ENCODE measurements at places on chromosomes 5 and 9.
A peak's percentile ranks its signal among the peaks of the same experiment; 100 is the strongest.

GRCh38 chr9:3857673-3858072 is 331.9 kb upstream of the RFX3 start:
- no peak for DNase-seq

DNA sequence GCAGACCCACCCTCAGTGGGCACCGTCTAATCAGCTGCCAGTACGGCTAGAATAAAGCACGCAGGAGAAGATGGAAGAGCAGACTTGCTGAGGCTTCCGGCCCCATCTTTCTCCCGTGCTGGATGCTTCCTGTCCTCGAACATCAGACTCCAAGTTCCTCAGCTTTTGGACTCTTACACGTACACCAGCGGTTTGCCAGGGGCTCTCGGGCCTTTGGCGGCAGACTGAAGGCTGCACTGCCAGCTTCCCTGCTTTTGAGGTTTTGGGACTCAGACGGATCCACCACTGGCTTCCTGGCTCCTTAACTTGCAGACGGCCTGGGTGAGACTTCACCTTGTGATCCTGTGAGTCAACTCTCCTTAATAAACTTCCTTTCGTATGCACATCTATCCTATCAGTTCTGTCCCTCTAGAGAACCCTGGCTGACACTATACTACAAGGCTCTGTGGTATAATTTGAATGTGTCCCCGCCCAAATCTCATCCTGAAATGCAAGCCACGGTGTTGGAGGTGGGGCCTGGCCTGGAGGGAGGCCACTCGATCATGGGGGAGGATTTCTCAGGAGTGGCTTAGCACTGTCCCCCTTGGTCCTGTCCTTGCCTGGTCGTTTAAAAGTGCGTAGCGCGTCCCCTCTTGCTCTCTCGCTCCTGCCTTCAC is 31.1 kb upstream of the NRARP start:
- no peak for DNase-seq

- no peak for DNase-seq
These were observed 18.5 kb downstream of the ZNF366 start for GRCh38 chr5:72488756-72489155.

DNA sequence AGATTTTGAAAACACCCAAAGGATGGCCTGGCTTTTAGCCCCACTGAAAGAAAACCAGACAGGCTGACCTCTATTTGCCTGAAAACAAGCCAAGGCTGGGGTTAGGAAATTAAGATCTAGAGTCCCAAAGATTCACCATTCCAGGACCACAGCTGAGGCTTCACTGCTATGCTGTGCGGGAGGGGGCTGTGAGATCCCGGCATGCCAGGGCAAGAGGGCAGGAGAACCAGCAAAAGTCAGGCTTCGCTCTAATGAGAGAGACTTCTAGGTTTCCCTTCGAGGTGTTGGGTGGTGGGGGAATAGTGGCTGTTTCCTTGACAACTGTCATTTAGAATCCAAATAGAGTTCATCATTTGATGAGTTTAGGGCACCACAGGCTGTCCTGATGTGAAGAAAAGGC is 152.9 kb upstream of the NFIB start:
- DNase-seq, result no peak

- no peak for DNase-seq
These were observed 8.7 kb upstream of the NDUFB6 start for GRCh38 chr9:32581512-32582143.

DNA sequence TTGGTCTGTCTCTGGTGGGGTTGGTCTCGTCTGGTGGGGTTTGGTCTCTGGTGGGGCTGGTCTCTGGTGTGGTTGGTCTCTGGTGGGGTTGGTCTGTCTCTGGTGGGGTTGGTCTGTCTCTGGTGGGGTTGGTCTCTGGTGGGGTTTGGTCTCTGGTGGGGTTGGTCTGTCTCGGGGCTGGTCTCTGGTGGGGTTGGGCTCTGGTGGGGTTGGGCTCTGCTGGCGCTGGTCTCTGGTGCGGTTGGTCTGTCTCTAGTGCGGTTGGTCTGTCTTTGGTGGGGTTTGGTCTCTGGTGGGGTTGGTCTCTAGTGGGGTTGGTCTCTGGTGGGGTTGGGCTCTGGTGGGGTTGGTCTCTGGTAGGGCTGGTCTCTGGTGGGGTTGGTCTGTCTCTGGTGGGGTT is 16.3 kb upstream of the CD74 start:
- DNase-seq, result no peak

DNA sequence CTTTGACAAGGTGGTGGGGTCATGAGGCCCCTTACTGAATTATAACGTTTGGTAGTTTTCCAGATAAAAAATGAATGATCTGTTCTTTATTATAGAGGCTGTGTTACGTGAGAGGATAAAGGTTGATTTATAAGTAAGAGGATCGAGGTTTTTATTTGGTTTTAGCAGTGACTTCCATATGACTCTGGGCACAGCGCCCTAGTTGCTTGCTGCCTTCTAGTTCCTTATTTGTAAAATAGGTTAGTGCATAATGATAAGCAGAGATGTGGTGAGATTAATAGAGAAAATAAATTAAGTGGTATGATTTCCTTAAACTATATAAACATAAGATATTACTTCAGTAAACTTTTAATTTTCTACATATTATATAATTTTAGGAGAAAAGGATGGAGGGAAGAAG is 29.8 kb downstream of the MRRF start:
- no peak for DNase-seq

DNA sequence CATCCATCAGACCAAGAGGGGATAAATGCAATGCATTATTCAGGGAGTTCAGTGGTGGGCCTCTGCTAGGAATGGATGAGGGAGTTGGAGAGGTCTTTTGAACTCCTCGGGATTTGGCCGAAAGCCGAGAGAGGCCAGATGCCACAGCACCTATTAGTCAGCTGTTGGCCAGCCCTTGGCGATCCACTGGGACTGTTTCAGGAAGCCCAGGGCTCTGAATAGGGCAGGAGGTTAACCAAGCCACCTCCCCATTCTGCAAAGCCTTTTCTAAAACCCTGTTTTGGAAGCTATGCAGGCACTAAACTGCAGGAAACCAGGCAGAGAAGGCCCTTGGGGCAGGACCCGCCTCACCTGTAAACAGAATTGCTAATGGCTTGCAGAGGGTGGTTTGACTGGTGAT is 37.8 kb downstream of the ASTN2 start:
- DNase-seq, result no peak

DNA sequence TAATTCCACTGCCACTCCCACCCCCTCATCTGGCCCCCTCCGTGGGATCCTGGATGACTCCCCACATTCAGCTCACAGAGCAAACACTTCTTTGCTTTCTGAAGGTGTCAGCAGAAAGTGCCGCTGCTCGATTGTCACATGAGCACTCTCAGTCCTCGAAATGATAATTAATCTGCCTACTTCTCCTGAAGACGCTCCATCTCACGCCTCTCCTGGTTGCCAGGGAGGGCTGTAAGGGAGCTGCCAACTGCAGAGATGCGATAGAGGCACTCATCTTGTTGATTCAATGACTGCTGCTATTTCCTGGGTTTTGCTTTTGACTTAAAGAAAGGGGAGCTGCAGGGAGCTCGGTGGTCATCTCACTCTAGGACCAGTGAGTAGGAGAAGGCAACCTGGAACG is 206.5 kb downstream of the DAB2IP start:
- DNase-seq, result peak; percentile 4

DNA sequence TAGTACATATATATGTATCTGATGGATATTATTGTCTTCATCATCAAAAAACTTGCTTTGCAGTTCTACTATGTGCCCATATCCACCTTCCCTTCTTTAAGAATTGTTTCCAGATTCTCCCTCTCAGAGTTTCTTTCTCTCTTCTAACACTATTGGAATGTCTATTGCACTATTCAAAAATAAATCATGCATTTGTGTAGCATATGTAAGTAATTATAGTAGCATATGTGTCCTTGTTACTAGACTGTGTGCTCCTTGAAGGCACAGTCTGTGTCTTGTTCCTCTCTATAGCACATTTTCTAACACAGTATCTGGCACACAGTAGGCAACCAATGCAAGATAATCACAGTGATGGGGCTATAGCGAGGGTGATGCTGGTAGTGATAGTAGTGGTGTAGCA is 43.4 kb upstream of the TRIM32 start:
- DNase-seq, result no peak

DNA sequence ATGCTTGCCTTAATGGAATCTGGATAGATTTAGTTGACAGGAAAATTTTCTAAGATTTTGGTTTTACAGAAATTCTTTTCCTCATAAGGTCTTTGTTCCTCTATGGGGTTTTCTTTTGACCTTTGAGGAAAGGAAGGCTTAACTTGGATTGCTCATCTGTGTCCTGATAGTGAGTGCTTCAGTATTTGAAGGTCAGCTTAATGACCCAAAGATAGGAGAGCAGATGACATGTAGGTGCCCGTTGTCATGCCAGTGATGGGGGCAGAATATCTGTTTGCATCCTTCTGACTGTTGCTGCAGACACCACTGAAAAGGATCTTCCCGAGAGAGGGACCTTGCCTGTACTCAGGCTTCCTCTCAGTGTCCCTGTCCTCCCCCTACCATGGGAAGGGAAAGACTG is 30.9 kb downstream of the MEGF10 start:
- DNase-seq, result no peak

DNA sequence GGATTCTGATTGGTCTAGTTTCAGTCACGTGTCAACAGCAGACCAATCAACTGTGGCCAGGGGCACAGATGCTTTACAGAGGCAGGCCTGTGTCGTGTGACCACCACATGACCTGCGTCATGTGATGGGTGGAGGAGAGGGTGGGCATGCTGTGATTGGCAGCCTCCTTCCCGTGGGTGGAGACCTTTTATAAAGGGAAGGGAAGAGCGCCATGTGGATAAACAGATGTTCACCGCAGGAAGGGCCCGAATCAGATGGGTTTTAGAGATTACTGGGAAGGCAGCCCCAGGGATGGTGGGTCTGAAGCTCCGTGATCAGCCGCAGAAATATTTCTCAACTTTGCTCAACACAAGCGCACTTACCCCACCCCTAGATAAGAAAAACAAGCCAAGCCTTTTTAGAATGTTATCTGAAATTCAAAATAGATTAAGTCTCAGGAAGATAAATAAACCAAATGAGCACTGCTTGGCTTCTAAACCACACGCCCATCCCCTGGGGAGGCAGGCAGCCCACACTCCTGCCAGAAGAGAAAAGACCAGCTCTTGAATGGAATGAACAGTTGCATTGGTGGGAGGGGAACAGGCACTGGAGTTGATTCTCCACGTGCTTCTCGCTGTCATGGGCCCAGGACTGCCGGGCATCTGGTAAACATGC is 43.6 kb downstream of the ROPN1L start:
- no peak for DNase-seq

GRCh38 chr5:95733107-95733665 is 2.0 kb downstream of the RHOBTB3 start:
- DNase-seq, result no peak

DNA sequence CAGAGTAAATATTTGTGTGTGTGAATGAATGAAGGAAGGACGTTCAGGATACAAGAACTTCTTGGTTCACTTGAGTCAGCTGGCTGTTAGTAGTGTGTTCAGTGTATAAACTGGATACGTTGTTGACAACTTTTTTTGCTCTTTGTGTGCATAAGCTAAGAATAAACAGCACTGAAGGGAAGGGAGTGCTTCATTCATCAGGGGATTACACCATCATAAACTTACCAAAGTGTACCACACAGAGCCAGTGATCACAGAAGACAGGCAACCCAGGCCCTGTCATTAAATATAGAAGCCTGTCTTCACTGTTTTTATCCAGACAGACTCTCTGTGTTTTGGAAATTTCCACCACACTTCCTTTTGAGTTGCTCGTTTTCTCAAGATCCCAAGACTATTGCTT is 55.5 kb upstream of the MEF2C start:
- no peak for DNase-seq

- no peak for DNase-seq
These were observed 974 bp downstream of the CLINT1 start for GRCh38 chr5:157857816-157858526.

DNA sequence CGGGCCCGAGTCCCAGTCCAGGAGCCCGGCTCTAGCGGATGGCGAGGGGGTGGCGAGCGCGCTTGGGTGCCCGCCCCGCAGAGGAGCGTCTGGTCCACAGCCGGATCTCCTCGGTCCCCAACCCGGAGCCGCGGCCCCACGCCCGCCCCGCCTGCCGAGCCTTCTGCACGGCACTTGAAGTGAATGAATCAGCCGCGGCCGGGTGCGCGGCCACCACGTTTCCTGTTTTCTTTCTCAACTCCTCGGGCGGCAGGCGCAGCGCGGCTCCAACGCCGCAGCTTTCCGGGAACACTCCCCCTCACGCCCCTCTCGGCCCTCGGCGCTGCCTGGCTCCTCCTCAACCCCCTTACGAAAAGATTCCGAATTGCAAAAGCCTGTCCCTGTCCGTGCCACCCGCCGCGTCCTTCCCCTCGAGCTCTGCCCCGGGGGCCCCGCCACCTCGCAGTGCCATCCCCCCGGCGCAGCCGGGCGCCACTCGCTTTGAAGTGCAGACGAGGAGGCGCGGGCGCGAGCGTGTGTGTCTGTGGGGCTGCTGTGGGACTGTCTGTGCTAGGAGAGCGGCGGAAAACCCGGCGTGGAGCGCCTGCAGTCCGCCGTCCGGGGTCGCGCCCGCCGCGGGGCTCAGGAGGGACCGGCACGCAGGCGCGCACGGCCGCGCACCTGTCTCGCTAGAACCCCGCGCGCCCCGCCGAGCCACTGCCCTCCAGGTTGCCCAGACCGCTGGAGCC is 456.6 kb downstream of the RAB3C start:
- DNase-seq, result peak; percentile 66

GRCh38 chr9:116450378-116451139 is 236.5 kb upstream of the TRIM32 start:
- no peak for DNase-seq

DNA sequence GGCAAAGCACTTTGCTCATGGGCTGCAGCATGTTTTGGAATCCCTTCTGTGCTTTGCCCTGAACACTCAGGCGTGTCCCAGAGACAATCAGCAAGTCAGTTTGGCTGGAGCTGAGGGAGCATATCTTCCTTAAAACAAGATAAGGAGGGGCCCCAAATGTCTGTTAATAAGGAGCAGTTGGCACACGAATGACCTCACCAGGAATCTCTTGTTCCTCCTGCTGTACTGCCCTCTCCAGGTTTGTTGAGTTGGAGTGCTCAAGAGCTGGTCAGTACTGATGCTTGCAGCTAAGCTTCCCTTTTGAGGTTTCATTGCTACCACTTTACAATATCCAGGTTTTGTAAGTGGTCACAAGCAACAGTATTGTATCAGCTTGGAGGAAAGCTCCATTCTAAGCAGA is 101.3 kb upstream of the EGFLAM start:
- DNase-seq, result no peak
